Activated naive CD4-positive, alpha-beta T cell (primary cell): ENCODE measurements at places on chromosomes 16 and 17.
A peak's percentile ranks its signal among the peaks of the same experiment; 100 is the strongest.

DNA sequence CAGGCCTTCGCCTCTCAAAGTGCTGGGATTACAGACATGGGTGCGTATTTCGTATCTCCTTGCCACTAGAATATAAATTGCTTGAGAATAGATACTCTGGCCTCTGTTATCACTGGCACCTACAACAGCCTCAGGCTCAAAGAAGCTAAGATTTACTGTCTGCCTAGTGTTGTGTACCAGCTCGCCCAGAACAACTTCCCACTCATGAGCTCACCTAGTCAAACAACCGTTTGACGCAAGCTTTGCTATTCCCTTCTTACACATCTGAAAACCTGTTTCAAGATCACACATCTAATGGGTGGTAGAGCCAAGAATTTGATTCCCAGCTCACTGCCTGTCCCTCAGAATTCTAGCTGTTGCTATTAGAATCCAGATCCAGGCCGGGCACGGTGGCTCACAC is 24.4 kb downstream of the MIS12 start:
- no peak for DNase-seq

DNA sequence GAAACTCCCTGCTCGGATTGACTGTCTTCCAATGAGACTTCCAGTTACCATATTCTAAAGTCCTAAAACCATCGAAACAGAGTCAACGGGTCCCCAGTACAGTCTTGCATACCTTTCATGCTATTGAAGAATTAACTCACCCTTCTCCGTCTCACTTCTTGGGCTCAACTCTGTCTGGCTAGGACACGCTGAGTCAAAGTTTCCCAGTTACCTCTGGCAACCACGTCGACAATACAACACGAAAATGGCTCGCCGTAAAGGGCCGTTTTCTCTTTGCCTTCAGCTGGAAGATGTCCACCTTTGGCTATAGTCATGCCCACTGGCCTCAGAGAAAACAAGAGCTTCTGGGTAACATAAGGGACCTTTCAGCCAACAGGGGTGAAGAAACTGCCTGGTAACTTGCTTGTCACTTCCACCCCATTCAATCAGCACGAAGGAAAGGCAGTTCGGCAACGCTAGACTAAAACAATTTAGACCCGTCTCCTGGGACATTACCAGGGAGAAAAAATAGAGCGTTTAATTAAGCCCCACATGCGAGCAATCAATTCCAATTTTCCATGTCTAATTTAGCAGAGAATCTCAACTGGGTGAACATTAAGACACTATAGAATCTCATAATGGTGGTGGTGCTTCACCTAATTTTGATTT is 21.5 kb downstream of the KCNG4 start:
- DNase-seq = no peak

DNA sequence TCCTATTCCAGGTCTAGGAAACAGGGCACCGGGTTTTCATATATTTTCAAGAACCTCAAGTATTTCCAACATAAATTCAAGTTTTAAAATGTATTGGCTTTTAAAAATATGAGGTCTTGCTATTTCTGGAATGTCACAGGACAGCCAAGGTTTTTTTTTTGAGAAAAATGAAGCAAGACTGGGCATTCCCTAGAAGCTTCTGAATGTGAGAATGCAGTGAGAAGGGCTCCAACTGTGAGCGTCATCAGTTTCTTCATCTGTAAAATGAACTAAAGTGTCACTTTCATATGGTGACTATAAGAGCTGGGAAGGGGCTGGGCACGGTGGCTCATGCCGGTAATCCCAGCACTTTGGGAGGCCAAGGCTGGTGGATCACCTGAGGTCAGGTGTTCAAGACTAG is 455.8 kb upstream of the MAF start:
- no peak for DNase-seq

- no peak for DNase-seq
These were observed 63.3 kb downstream of the HAPSTR1 start for GRCh38 chr16:9154567-9155410.

- no peak for DNase-seq
These were observed 7.4 kb downstream of the LRRC75A start for GRCh38 chr17:16484445-16485175.

- no peak for DNase-seq
These were observed 101.6 kb downstream of the MSI2 start for GRCh38 chr17:57357830-57358430.

DNA sequence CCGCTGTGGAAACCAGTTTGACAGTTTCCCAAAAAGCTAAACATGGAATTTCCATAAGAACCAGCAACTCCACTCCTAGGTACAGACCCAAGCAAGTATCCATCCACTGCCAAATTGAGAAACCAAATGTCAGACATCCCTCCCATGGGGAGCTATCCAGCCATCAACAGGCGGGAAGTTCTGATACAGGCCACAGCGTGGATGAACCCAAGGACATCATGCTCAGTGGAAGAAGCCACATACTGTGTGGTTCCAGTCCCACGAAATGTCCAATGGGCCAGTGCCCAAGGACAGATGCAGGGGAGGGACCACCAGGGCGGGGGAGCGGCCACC is 12.6 kb upstream of the BAIAP2 start:
- no peak for DNase-seq

- DNase-seq = no peak
These were observed 159.6 kb downstream of the SALL1 start for GRCh38 chr16:50991436-50991835.

DNA sequence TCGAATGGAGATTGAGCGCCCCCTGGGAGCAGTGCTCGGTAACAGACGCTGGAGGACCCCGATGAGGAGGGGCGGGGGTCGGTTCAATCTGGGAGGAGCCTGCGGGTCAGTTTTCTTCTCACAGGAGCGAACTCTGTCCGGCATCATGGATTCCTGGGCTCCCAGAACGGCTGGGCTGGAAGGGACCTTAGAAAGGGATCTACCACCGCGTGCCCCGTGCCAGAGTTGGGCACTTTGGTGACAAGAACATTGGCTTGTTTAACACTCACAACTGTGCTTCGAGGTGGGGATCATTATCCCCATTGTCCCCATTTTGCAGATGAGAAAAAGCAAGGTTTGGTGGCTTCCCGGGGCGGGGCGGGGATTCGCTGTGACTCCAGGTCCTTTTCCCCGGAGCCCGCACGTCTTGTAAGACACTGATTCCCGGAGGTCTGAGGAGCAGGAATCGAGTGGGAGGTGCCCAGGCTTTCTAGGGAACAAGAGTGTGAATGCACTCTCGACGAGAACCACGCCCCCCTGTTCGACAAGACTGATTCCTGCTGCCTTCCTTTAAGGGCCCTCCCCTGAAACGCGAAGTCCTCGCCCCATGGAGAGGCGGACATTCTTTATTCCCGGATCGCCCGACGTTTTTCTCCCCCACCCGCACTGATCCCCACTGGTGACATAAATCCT is 1.5 kb upstream of the FBXL19 start:
- DNase-seq = peak; percentile 83
